ENCODE measurements at places on chromosomes 4 and X.
A peak's percentile ranks its signal among the peaks of the same experiment; 100 is the strongest.

GRCh38 chr4:8438743-8439142 lies 1.8 kb downstream of the ACOX3 start:
- H3K27ac ChIP-seq, result peak overlapping the region; percentile 71
- H3K27me3 ChIP-seq, result no peaks in the 10 kb centered on the region
- no peak overlapping the region for H3K4me3 ChIP-seq
- no peaks in the 10 kb centered on the region for H3K36me3 ChIP-seq
- no peak for DNase-seq

DNA sequence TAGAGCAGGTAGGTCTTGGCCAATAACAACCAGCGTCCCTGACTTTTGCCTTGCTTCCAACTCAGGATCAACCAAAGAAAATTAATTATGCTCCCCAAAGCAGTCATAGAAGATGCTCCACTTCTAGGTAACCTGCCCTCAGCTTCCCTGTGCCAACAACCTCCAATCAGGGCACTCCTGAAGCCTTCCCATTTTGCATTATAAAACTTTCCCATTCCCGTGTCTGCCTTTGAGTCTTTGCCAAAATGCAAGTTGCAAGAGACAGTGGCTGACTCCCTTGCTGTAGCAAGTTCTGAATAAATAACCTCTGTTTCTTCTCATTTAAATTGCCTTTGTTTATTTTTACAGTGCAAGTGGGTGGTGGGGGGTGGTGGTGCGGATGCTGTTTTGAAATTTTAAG lies 418.0 kb downstream of the PACRGL start:
- H3K27ac ChIP-seq, result no peak overlapping the region
- H3K4me1 ChIP-seq, result no peaks in the 10 kb centered on the region
- H3K27me3 ChIP-seq, result no peaks in the 10 kb centered on the region

- no peak for DNase-seq
- H3K36me3 ChIP-seq, result no peaks in the 10 kb centered on the region
- H3K27me3 ChIP-seq, result no peaks in the 10 kb centered on the region
- H3K27ac ChIP-seq, result no peak overlapping the region
- H3K4me1 ChIP-seq, result no peaks in the 10 kb centered on the region
- H3K4me3 ChIP-seq, result no peak overlapping the region
Measured at GRCh38 chr4:161285461-161285860, 878.3 kb downstream of the FSTL5 start.

GRCh38 chrX:46380148-46380752 lies 165.0 kb downstream of the ZNF674 start:
- H3K27me3 ChIP-seq, result no peaks in the 10 kb centered on the region
- H3K36me3 ChIP-seq, result no peaks in the 10 kb centered on the region
- H3K27ac ChIP-seq, result no peak overlapping the region
- no peak for DNase-seq
- no peak overlapping the region for H3K4me3 ChIP-seq
- no peaks in the 10 kb centered on the region for H3K4me1 ChIP-seq

DNA sequence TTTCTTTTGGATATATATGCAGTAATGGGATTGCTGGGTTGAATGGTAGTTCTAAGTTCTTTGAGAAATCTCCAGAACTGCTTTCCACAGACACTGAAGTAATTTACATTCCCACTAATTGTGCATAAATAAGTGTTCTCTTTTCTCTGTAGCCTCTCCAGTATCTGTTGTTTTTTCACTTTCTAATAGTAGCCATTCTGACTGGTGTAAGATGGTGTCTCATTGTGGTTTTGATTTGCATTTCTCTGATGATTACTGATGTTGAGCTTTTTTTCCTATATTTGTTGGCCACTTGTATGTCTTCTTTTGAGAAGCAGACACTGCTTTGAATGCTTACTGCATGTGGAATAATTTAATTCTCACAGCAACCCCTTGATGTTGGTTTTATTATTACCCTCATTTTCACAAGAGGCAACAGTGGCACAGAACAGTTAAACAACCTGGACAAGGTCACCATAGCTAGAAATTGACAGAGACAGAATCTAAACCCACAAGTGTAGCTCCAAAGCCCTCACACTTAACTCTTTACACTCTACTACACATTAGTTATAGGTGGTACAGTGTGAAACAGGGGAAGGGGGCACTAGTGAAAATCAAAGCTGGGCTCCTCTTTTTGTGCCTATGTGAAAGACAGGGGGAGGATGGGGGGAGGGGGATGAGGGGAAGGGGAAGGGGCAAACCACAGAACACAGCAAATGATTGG lies 96.1 kb downstream of the REELD1 start:
- H3K4me3 ChIP-seq, result no peak overlapping the region
- no peaks in the 10 kb centered on the region for H3K4me1 ChIP-seq
- DNase-seq, result no peak
- H3K27ac ChIP-seq, result no peak overlapping the region
- no peaks in the 10 kb centered on the region for H3K36me3 ChIP-seq
- H3K27me3 ChIP-seq, result no peaks in the 10 kb centered on the region

DNA sequence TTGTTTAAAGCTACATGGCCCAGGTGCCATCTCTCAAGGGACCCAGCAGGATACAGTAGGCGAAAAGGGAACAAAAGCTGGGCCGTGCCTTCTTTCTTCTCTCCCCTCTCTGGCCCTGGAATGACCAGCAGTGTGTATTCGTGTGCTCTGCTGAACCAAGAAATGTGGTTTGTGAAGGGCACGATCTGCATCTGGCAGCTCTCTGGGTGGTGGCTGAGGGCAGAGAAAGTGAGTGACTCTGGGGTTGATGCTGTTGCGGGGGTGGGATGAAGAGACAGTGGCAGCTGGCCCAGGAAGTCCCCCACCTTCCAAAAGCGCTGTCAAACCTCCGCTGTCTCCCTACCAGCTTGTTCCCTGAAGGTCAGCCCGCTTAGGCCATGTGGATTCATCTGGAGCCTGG lies 88.3 kb downstream of the CLDN34 start:
- no peaks in the 10 kb centered on the region for H3K36me3 ChIP-seq
- no peak overlapping the region for H3K27ac ChIP-seq
- no peaks in the 10 kb centered on the region for H3K27me3 ChIP-seq
- DNase-seq, result no peak
- no peak overlapping the region for H3K4me3 ChIP-seq
- peaks cover 25% of the 10 kb centered on the region for H3K4me1 ChIP-seq

- no peaks in the 10 kb centered on the region for H3K36me3 ChIP-seq
- H3K27ac ChIP-seq, result no peak overlapping the region
- no peaks in the 10 kb centered on the region for H3K4me1 ChIP-seq
- no peaks in the 10 kb centered on the region for H3K27me3 ChIP-seq
- no peak for DNase-seq
Measured at GRCh38 chr4:31427691-31428090, 707.5 kb downstream of the PCDH7 start.

- H3K4me1 ChIP-seq, result no peaks in the 10 kb centered on the region
- no peaks in the 10 kb centered on the region for H3K27me3 ChIP-seq
Measured at GRCh38 chrX:113956936-113957335, 627.0 kb upstream of the HTR2C start.

DNA sequence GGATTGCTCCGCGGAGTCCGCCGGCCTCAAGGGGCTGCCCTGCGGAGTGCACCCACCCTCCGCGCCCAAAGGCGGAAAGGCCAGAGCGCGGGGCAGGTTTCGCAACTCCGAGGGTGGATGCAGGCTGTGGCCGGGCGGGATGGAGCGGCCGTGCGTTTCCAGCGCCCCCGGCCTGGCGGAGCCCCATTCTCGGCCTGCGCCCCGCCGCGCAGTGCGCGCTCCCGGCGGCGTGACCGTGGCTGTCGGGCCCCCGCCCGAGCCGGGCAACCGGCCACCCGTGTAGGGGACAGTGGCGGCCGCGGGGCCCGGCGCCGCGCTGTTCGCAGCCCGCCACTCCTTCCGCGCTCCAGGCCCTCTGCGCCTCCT lies 331 bp downstream of the SETD7 start:
- H3K36me3 ChIP-seq, result no peaks in the 10 kb centered on the region
- no peaks in the 10 kb centered on the region for H3K27me3 ChIP-seq
- peak; percentile 80 for DNase-seq
- H3K4me1 ChIP-seq, result peaks cover 65% of the 10 kb centered on the region

Measured in suprapubic skin (tissue), 4 donors.